ENCODE measurements at places on chromosomes 6 and 20.
A peak's percentile ranks its signal among the peaks of the same experiment; 100 is the strongest.

DNA sequence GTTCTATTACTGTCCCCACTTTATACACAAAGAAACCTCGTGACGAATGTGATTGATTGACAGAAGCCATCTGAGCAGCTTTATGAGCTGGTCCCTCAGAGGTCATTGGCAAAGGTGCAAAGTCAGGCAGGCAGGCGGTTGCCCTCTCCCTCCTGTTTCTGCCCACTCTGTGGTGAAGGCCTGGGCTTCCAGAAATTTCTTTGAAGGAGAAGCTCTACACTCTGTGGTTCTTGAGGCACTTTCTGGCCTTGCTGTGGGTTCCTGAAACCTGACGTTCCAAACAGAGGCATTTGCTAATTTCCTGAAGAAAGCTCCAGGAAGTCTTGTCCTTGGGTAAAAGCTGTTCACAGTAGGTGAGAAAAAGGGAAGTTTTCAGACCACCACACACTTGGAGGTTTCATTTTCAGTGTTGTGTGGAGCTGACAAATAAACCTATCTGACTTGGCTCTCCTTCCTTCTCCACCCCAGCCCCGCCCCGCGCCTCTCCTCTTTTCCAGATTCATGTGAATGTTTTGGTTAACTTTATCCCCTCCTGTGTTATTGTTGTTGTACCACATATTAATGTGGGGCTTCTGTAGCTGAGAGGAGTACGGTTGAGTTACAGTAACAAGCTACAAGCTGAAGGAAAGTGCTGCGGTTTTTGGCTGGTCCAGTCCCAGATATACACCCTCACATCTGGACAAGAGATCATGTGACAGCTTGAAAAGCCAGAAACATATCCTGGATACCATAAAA, 274.1 kb downstream of the CLIC5 start:
- no peak for DNase-seq

DNA sequence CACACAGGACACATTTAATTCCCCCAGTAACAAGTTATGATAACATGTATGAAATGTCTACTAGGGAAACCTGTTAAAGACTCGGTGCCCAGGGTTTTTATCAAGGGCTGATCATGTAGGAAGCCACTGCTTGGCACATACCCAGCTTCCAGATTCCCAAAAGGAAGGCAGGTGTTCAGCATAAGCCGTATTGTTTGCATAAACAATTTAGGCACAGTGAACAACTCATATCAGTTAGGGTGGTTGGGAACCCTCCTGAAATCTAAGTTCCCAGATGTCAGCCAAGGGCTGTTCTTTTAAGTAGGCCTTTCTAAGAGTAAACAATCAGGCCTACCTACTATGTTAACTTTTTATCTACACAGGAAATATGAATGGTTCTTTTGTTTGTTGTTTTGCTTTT, 74.1 kb downstream of the ASXL1 start:
- DNase-seq = no peak

- DNase-seq = no peak
Observed at GRCh38 chr6:88458662-88459061, 292.5 kb upstream of the CNR1 start.

DNA sequence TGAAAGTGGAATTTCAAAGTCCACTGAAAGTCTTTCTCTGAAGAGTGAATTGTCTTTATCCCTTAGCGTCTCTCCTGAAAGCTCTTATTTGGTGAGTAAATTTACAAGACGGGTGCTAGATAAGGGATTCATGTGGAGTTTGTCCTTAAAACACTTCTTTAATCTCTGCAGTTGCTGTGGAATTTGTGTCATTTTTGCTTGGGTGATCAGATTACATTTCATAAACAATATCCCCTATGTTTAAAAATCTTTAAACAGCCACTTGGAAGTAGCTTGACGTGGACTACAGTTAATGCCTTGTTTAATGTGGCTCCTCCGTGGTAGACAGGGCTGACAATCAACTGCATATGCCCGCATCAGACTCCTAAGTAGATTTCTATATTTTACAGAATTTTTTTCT, 175.4 kb upstream of the ZNF217 start:
- DNase-seq = no peak

DNA sequence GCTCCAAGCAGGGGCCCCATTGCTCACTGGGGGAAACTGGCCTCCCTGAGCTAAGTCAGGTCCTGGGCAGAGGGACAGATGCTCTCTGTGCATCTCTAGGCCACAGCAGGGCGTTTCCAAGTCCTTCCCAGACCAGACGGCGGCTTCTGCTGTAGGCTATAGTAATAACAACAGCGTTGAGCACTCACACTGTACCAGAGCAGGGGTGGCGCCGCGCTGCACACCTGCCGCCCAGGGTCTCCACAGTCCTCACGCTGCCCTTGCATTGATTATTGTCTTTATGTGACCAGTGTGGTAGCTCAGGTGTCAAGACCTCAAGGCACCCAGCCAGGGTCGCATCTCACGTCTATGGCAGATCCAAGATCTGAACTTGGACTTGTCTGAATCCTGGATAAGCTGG, 14.9 kb upstream of the CCN5 start:
- DNase-seq = no peak

DNA sequence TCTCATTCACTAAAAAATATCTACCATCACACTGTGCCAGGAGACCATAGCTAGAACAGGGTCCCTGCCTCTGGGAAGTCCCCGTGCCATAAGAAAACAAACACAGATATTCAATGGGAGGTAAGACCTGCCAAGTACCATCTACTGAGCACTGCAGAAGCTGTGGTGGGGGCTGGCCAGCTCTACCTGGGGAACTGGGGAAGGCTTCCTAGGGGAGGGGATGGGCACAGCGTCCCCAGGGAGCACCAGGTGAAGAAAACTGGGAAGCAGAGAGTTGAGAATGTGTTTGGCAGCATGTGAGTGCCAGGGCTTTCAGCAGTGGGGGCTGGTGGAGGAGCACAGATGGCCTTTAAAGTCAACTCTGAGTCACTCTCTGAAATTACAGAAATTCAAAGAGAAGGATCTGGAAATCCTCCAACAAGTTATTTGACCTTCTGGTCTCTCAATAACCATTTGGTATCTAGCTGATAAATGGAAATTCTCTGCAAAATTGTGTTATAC, 85.2 kb downstream of the SHLD1 start:
- peak; percentile 16 for DNase-seq

GRCh38 chr20:62087632-62088031, 22.0 kb upstream of the TAF4 start:
- no peak for DNase-seq

DNA sequence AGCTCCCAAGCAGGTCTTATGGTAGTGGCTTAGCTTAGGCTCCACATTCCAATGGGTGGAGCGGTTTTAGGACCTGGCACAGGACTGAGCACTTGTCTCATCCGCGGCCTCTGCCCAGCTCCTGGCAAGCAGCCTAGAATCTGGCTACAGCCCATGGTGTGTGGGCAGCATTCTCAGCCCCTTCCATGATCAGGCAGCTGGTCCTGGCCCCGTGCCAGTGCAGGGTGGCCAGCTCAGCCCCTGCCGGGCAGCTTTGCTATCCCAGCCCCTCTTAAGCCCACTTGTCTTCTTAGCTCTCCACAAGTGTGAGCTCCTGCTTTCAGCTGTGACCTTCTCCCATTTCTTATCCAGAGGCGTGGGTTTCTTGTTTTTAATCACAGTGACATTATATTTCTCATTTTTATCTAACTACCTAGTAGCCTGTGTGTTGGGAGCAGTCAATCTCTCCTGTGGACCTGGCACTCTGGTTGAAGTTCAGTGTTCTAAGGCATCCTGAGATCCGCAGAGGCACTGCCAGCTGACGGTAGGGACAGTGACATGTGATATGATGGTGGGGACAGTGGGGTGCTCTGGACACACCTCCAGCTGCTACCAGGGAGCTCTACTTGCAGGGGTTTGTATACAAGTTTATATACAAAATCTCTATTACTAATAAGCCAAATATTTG, 119.9 kb upstream of the PRND start:
- DNase-seq = no peak

DNA sequence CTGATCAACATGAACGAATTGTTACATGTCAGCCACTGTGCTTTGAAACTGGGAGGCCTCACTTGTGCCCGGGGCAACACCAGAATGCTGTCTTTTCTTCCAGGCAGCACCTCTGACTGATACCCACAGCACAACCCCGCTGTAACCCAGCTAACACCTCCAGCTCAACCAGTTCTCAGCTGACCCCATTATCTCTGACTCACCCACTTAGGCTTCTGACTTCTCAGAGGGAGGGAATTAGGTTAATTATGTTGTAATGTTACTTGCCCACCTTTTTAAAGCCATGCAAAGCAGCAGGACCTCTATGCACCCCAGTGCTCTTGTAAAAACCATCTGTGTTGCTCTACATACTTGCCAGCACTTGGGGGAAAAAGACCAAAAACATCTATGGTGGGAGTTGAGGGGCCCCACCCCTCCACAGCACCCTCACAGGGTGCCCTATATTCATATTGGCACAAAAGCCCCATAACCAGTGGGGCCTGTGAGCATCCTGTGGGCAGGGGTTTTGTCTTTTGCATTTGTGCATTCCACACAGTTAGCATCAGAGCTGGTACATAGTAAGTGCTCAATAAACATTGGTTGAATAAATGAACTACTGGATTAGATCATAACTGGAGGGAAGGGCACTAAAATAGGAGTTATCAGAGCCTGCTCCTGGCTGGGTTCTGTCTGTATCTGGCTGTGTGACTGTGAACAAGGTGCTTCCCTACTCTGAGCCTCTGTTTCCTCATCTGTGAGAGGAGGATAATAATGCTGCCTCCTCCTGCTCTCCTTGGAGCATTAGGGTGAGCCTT, 22.3 kb downstream of the BNIP5 start:
- DNase-seq = no peak

GRCh38 chr20:46688151-46689081, 828 bp downstream of the TP53RK start:
- DNase-seq = no peak

- no peak for DNase-seq
Observed at GRCh38 chr20:57707849-57708693, 1.7 kb downstream of the PMEPA1 start.

DNA sequence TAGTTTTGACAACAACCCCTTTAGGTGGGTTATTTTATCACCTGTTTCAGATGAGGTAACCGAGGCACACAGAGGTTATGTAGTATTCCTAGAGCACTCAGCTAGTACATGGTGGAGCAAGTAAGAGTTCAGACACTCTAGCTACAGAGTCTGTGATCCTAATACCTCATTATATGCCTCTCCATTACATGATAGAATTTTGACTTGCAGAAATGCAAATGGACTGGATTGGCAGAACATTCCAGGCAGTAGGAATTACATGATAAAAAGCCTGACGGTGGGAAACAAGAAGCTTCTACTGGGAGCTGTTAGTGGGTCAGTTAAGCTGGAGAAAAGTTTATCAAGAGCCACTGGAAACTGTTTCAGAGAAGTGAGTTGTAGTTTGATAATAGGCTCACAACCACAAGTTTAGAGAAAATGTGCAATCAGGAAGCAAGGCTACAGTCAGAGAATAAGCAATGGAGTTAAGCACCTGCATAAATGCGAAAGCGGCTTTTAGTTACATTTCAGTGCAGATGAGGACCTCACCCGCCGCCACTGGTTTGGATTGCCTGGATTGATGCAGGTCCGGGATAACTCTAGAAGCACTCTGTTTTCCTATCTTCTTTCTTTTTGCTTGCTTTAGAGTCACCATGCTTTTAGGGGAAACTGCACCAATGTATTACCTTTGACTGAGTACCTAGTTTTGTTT, 34.7 kb upstream of the MYLK2 start:
- DNase-seq = no peak

DNA sequence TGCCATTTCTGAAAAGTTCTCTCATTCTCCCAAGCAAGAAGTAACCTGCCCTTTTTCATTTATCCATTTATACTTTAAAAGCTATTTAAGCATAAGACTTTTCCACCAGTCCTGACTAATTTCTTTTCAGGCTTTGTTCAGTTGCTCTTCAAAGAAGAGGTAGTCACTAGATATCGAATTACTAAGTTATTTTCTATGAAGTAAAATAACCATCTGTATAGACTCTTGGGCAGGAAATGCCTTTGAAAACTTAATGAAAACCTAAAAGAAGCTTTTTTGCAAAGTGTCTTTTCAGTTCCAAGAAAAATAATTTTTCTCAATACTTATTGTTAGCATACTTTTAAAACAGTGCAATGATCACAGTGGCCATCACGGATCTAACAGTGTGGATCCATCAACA, 31.3 kb upstream of the LAMP5 start:
- no peak for DNase-seq

- no peak for DNase-seq
Observed at GRCh38 chr6:111200350-111201243, 113.3 kb downstream of the SLC16A10 start.

- DNase-seq = no peak
Observed at GRCh38 chr20:54324041-54324440, 116.2 kb downstream of the PFDN4 start.

- no peak for DNase-seq
Observed at GRCh38 chr6:12882761-12883290, 166.3 kb downstream of the PHACTR1 start.

- no peak for DNase-seq
Observed at GRCh38 chr6:109327491-109327890, 54.8 kb downstream of the CD164 start.

DNA sequence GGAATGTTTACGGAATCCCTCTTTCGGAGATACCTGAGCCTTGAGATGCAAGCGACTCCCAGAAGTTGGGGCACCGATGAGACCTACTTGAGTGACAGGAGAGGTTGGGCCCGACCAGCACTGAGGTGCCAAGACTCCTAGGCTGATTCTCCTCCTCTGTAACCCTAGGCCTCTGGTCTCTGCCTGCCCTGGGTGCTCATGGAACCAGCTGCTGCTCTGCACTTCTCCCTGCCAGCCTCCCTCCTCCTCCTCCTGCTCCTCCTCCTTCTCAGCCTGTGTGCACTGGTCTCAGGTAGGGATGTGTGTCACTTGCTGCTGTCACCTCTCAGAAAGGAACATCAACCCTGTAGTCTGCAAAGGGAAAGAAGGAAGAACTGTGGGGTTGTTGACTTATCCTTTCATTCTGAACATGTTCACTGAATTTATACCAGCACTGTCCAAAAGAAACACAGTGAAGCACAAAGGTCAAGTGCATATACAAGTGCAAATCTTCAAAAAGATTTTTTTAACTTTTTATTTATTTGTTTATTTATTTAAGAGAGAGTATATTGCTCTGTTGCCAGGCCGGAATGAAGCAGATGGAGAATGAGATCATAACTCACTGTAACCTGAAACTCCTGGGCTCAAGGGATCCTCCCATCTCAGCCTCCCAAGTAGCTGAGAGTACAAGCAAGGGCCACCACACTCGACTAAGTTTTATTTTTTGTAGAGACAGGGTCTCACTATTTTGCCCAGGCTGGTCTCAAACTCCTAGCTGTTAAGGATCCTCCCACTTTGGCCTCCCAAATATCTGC, 913 bp downstream of the BTN2A2 start:
- no peak for DNase-seq

DNA sequence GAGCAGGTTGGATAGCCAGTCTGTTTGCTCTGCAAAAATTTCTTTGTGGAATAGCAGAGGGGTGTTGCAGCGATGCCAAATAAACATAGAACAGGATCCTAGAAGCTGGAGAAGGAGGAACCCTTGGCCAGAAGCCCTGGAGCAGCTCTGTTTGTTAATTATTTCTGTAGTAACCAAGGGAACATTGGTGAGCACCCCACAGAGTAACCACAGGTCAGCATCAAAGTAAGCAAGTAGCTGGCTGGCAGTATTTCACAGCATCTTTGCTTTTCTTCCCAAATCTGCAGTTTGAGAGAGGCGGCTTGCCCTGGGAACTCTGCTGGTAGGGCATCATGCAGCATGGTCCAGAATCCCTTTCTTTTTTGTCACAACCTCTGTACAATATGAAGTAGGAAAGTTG, 12.7 kb upstream of the APMAP start:
- DNase-seq = no peak
